ENCODE measurements at places on chromosomes 7 and 10.

GRCh38 chr7:18230271-18230670 lies 202.6 kb upstream of the PRPS1L1 start:
- H3K4me1 ChIP-seq: peaks cover 26% of the 10 kb centered on the region
- DNase-seq: no peak
- no peak overlapping the region for H3K27ac ChIP-seq
- no peaks in the 10 kb centered on the region for H3K36me3 ChIP-seq
- no peaks in the 10 kb centered on the region for H3K27me3 ChIP-seq

DNA sequence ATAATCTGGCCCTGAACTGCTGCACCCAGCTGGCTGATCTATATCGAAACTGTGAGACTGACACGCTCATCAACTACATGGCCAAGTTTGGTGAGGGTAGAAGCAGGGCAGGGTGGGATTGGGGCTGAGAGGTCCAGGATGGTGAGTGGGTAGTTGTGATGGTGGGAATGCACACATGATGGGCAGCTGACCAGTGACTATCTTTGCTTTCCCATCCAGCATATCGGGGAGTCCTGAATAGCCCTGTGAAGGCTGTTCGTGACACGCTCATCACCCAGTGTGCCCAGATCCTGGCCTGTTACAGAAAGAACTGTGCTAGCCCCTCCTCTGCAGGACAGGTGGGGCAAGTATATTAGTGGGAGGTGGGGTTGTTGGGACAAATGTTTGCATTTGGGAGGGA lies 12.5 kb upstream of the CHCHD1 start:
- H3K4me1 ChIP-seq: peaks cover 39% of the 10 kb centered on the region
- peak overlapping the region; percentile 74 for H3K27ac ChIP-seq
- H3K4me3 ChIP-seq: peak overlapping the region; percentile 71
- no peaks in the 10 kb centered on the region for H3K27me3 ChIP-seq

DNA sequence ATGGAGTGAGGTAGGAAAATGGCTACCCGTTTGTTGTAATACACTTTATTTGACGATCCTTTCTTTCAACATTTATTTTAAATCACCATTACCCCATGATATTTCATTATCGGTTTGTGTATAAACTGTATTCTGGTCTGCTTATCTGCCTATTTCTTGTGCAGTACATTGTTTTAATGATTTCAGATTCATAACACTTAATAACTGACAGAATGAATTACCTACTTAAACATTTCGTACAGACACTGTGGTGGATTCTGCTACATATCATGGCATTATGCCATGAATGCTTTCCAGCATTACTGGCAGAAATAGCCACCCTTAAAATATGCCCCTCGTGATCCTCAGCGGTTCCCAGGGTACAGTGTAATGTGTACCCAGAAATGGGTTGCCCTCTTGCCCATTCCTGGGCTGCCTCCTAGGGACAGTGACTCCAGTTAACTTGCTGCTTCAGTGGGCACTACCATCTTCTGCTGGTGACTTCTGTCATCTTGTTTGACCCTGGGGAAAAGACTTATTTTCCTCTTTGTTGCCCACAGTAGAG lies 74.5 kb downstream of the C1GALT1 start:
- H3K36me3 ChIP-seq: no peaks in the 10 kb centered on the region
- peak overlapping the region; percentile 59 for H3K4me3 ChIP-seq
- H3K27me3 ChIP-seq: no peaks in the 10 kb centered on the region
- peak overlapping the region; percentile 92 for H3K27ac ChIP-seq

GRCh38 chr7:29122081-29122480 lies 24.3 kb downstream of the CPVL start:
- no peak overlapping the region for H3K4me3 ChIP-seq
- no peak for DNase-seq
- peaks cover 3% of the 10 kb centered on the region for H3K36me3 ChIP-seq
- H3K27me3 ChIP-seq: peaks cover 10% of the 10 kb centered on the region
- no peaks in the 10 kb centered on the region for H3K4me1 ChIP-seq

GRCh38 chr10:26969145-26969926 lies 108.6 kb upstream of the ABI1 start:
- no peak for DNase-seq
- no peaks in the 10 kb centered on the region for H3K4me1 ChIP-seq
- peaks cover 21% of the 10 kb centered on the region for H3K36me3 ChIP-seq

DNA sequence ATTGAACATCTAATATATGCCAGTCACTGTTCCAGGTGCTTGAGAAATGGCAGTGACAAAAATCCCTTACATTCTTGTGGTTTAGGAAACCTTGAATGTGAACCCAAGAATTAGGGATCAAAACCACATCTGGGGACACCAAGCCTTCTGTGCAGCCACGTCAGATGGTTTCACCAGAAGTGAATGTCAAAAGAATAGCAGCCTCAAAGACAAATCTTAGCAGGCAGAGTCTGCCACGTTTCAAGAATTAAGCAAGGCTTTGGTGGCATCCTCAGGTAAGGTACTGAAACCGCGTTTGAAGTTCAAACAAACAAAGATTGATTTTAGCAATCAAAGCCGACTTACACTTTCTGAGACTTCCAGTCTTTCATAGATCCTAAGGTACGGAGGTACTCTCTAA lies 225.5 kb upstream of the GNAI1 start:
- no peaks in the 10 kb centered on the region for H3K27me3 ChIP-seq
- DNase-seq: no peak
- H3K4me1 ChIP-seq: peaks cover 5% of the 10 kb centered on the region
- no peak overlapping the region for H3K27ac ChIP-seq
- H3K4me3 ChIP-seq: no peak overlapping the region

DNA sequence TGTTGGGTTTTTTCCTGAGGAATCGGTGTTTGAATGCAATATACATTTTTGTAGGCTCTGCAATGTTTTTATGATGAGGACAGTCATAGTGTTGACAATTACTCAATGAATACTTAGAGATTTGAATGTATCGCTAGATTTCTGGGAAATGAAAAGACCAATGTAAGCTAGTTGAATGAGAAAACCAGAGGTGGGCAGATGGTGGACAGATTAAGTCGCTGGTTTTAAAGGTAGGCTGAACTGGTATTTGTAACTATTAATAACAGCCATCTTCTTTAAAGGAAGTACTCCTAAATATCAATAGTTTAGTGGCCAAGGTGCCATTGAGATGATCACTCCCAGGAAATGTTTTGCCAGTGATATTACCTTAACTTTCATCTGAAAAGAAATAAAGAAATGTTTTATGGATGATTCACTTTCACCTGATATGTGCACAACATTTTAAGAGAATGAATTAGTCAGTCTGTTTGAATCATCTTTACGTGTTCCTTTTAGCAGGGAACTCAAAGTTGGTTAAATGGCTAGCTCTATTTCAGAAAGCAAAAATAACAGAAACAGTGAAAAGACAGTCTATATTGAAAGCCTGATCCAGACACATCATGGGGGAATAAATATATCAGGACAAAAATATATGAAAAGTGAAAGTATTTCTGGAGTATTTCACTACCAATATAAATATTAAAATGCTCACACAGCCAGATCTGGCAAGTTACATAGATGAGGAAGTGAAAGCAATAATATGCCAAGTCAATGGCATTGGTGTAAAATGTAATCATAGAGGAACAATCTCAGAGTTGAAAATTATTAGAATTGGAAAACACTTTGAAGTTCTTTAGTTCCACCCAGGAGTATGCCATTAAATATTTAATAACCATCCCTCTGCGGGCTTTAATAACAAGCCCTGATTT lies 20.7 kb downstream of the MET start:
- peaks cover 21% of the 10 kb centered on the region for H3K4me1 ChIP-seq
- no peak overlapping the region for H3K4me3 ChIP-seq
- peaks cover 40% of the 10 kb centered on the region for H3K27me3 ChIP-seq
- DNase-seq: peak; percentile 45
- H3K36me3 ChIP-seq: peaks cover 15% of the 10 kb centered on the region

DNA sequence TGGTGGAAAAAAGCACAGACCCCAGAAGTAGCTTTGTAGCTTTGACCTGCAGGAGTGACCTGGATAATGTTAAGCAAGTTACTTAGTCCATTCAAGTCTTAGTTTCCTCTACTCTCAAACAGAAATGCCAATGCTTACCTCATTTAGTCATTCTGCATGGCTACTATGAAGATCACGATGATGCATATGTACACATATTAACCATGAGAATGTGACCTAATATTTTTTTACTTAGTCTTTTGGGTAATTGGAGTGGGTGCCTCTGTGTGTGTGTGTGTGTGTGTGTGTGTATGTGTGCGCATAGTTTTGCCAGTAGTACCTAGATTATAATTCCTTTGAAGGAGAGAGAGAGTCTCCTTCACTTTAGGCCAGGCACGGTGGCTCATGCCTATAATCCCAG lies 95.8 kb downstream of the NRP1 start:
- H3K27ac ChIP-seq: no peak overlapping the region
- no peaks in the 10 kb centered on the region for H3K36me3 ChIP-seq
- H3K27me3 ChIP-seq: no peaks in the 10 kb centered on the region
- DNase-seq: no peak
- no peaks in the 10 kb centered on the region for H3K4me1 ChIP-seq

DNA sequence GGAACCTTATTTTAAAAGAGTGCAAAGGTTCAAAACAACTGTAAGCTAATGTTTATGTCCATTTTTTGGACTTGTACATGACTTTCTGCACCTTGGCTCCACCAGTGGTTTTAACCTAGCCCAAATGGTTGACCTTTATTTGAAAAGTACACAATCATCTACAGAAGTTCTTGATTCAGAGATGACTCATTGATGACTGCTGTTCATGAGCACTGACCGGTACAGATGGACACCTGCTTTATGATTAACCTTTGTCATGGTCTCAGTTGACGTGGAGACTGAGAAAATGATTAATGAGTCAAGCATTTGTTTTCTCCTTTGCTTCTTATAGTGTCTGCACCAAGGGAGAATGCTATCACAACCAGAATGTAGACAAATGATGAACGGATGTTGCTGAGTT lies 55.7 kb upstream of the PTER start:
- H3K36me3 ChIP-seq: no peaks in the 10 kb centered on the region
- H3K27me3 ChIP-seq: no peaks in the 10 kb centered on the region
- no peak overlapping the region for H3K27ac ChIP-seq
- DNase-seq: no peak

DNA sequence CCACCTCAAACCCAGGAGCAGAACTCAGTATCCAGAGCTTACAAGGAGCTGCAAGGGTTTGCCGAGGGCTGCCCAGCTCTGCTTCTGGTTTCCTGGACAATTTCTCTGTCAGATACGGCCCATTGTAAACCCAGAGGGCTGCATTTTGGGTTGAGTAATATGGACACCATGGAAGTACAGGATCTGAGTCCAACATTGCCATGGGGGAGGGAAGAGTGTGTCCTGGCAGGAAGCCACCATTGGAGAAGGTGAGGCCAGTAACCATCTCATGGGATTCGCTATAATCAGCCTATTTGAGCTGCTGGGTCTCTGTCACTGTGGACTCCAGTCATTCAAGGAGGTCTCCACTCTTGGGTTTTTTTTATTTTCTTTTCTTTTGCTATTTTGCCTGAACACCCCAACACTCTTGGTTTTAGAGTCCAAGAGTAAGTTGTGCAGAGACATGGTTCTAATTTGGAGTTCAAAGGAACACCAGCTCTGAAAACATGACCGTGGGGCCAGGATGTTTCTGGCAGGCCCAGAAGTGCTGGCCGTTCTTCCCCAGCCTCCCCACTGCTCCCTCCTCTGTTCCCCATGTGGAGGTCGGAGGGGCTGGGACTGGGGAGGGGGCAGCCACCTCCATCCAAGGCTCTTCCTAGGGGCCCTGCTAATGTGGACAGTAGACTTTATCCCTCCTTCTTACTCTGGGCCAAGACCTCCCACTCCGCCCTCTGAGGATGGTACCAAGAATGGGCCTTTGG lies 46.2 kb downstream of the CHST3 start:
- DNase-seq: no peak
- no peaks in the 10 kb centered on the region for H3K36me3 ChIP-seq
- H3K27me3 ChIP-seq: no peaks in the 10 kb centered on the region

DNA sequence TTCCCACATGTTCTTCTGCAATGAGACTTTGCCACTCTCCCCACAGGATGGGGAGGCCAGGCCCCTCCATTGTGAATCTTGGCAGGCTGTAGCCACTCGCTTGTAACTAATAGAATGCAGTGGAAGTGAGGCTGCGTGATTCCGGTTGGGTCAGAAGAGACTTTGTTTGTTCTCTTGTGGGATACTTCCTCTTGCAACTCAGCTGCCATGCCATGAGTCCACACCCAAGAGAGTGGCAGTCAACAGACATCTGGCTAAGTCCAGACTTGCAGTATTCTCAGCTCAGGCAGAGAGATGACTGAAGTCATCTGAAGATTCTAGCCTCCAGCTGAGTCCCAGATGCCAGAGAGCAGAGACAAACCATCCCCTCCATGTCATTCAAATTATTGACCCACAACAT lies 153.4 kb upstream of the GDF10 start:
- no peak overlapping the region for H3K4me3 ChIP-seq
- H3K27ac ChIP-seq: no peak overlapping the region
- peaks cover 23% of the 10 kb centered on the region for H3K27me3 ChIP-seq
- no peak for DNase-seq
- no peaks in the 10 kb centered on the region for H3K36me3 ChIP-seq

GRCh38 chr10:113047151-113047550 lies 97.1 kb downstream of the TCF7L2 start:
- H3K27ac ChIP-seq: no peak overlapping the region
- H3K4me3 ChIP-seq: no peak overlapping the region
- H3K36me3 ChIP-seq: no peaks in the 10 kb centered on the region
- H3K4me1 ChIP-seq: no peaks in the 10 kb centered on the region

DNA sequence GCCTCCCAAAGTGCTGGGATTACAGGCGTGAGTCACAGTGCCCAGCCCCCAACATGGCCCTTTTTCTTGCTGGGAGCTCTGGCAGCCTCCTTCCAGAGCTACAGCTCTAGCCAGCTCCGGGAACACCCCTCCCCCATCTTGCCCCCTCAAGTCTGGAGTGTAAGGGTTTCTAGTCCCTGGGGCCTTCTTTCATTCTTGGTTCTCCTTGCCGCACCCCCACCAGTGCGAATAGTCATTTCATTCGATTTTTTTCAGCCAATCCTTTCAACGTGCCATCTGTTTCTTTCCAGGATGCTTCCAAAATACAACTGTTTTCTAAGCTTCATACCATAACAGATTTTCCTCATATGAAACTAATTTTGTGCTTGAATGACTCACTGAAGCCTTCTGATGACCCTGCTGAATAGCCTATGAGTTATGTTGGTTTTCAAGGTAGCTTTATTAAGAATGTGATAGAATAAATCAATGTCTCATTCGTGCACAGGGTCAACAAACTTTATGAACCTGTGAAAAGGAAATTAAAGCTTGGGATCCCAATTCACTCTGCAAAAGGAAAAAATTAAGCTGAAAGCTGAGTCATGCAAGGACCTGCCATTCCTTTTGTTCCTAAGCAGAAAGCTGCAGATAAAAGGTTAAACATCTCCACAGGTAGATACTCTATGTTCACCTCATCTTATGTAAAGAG lies 38.6 kb downstream of the CDC14C start:
- H3K27me3 ChIP-seq: no peaks in the 10 kb centered on the region
- H3K36me3 ChIP-seq: no peaks in the 10 kb centered on the region
- no peak for DNase-seq

DNA sequence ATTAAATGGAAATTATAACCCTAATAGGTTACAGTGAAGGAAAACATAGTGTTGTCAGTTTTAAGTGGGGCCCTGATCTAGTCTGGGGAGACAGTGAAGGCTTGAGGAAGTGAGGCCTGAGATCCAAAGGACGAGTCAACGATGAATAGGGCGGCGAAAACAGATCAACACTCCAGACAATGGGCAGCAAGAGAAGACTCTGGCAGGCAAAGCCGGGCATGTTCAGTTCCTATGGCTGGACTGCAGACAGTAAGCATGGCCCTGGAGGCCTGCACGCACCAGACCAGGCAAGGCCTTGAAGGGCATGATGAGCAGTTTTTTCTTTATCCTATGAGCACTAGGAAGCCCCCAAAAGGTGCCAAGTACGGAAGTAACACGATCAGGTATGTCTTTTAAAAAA lies 127.8 kb downstream of the RNF216 start:
- peaks cover 5% of the 10 kb centered on the region for H3K4me1 ChIP-seq
- H3K36me3 ChIP-seq: peaks cover 2% of the 10 kb centered on the region
- no peaks in the 10 kb centered on the region for H3K27me3 ChIP-seq
- H3K27ac ChIP-seq: peak overlapping the region; percentile 93
- DNase-seq: no peak

Measured in naive B cell (primary cell).